ENCODE measurements at places on chromosomes 7 and 10.

DNA sequence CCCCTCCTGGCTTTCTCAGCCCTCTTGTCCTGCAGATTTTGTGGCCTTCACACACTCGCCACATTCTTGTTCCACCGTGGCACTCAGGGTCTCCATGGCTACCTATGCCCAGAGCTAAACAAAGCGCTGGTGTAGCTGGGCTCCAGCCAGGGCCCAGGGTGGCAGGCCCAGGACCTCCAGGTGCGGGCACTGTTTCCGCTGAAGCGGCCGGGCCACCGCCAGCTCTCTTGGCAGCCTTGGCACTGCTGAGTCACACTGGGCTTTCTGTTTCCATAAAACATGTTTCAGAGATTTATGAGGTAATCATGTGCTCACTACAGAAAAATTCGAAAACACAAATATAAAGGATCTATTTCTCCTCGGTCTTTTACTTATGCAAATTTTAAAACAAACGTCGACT lies 51.3 kb downstream of the AOC1 start:
- no peak for DNase-seq

DNA sequence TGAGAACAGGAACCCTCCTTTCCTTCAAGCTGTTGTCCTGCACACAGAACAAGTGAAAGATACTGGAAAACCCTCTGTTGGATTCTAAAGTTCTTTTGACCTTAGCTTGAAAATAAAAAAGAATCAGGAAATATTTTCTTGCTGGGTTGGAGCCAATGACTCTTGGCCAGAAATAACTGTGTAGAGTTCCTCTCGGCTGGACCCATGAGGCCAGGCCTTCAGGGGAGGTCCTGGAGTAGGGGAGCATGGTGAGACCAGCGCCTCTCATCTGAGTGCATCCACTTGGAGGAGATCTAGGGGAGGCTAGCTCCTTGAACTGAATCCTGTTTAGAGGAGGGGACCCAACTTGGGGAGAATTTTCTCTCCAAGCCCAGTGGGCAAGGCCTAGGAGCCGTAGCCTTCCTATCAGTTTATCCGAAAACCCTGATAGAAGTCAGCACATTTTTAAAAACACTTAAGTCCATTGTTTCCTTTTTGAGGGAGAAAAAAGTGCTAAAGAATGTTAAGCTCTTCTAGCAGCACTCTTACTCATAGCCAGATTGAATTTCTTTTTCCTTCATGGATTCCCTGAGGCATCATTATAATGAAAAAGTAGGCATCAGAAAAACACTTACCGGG lies 635.7 kb upstream of the ANKRD30A start:
- DNase-seq: no peak

GRCh38 chr7:106777674-106778299 lies 87.3 kb upstream of the PIK3CG start:
- no peak for DNase-seq

GRCh38 chr7:112206991-112207592 lies 597 bp downstream of the ZNF277 start:
- peak; percentile 46 for DNase-seq

- DNase-seq: no peak
These were observed 25.1 kb upstream of the AOAH start for GRCh38 chr7:36749282-36749960.

DNA sequence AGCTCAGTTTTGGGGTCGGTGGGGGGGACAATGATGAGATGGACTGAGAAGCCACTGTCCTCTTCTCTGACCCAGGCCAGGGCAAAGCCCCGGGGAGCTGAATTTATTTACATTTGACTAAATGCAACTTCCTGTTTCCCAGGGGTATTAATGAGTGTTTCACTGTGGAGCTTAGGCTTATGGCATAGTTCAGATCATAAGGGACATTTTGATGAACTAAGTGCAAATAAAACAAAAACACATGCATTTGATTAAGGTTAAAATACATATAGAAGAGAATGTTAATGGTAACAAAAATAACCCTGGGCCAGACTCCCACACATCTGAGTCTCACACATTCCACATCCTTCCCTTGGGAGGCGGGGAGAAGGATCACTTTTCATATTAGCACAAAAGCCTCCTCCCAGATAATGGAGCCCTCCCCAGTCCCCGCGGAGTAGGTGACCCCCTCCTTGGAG lies 320.6 kb downstream of the FRMD4A start:
- no peak for DNase-seq

Measured in NAMALWA (cell line).